Mesothelial cell of epicardium (in vitro differentiated cells): ENCODE measurements at places on chromosomes 3 and 15. TPM values are rescaled to one million over a fixed set of nuclear protein-coding genes. Genes with fewer than 3 reads are reported as not detected.

Gene SNTN
- total RNA-seq, result 0.22 to 0.23 TPM in 2 of 3 replicates, not detected in the other

Gene AMIGO3
- 0.78 to 0.95 TPM in 2 of 3 replicates, not detected in the other for total RNA-seq

Gene ZBTB20
- total RNA-seq, result 27.1 to 30.7 TPM (median 30.4 TPM) in 3 replicates

Gene PRR20G
- total RNA-seq, result not detected in 3 replicates

Gene NANOGP8
- 0.86 to 1.2 TPM (median 0.91 TPM) in 3 replicates for total RNA-seq

Gene EPHA3
- total RNA-seq, result 4.2 to 4.5 TPM (median 4.4 TPM) in 3 replicates

Gene C3orf38
- 30.4 to 31.9 TPM (median 31.3 TPM) in 3 replicates for total RNA-seq

Gene SLMAP
- total RNA-seq, result 93.0 to 108 TPM (median 100 TPM) in 3 replicates

Gene IL17RD
- total RNA-seq, result 27.5 to 30.3 TPM (median 27.9 TPM) in 3 replicates

Gene SKOR1
- 0.89 to 1.1 TPM (median 1.1 TPM) in 3 replicates for total RNA-seq

Gene WNT7A
- 0.89 to 1.0 TPM (median 0.99 TPM) in 3 replicates for total RNA-seq

Gene ADGRG7
- total RNA-seq, result not detected in 3 replicates
